ENCODE measurements at places on chromosomes 12 and 14.

DNA sequence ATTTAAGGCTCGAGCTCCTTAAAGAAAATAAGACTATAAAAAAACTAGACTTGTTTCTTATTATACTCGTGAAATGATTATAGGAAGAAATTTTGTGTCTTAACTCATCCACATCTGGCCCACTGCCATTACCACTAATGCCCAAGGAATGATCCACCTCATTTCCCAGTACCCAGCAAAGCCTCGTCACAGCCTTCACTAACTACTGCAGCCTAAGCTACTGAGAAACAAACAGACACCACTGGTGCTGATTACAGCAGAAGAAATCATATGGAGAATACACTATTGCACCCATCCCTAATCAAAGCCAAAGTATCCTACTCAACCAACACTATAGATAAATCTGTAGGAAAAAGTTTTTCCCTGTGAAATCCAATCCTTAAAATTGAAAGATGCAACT is 205.3 kb upstream of the NAV3 start:
- DNase-seq = no peak

DNA sequence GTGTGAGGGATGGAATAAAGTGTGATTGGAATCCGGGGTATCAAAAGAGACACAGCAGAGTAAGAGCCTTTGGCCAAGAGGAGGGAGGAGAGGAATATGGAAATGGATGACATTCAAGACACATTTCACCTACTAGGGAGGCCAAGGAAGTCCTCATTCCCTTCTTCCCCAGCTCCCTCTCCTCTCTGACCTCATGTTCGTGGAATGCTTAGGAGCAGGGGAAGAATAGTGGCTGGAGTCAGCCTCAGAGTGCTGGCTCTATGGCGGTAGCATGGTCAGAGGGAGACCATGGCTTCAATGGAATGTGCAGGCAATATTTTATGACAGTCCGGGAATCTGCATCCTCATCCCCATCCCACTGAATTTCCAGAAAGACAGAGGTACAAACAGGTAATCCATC is 196.6 kb downstream of the EGLN3 start:
- DNase-seq = no peak

DNA sequence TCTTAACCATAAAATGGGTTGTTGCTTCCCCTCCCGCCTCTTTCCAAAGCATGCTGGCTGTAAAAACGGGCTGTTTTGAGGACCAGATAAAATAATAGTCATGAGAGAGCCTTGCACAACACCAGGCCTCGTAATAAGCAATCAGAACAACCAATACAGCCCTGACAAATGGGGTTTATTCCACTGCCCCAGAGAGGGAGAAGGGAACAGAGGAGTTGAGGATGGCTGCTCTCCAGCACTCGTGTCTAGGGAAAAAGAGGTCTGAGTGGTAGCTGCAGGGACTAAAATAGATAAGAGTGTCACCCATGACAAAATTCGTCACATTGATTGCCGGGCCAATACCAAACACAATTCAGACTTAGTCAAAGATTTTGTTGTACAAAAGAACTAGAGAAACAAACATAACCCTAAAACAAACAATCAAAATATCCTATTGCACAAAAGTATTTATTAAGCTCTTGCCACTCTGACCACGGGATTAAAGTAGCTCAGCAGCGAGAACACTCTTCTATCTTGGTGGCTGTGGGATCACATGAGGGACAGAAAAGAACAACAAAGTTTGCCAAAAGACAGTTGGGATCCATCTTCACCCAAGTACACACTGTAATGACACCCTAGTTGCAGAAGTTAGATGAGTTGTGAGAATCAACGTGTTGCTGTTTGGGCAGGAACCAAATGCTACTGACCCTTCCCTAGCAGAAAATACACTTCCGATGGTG is 188.0 kb downstream of the FOXN3 start:
- no peak for DNase-seq

GRCh38 chr14:64518229-64518628 is 13.7 kb downstream of the ZBTB1 start:
- DNase-seq = no peak

GRCh38 chr14:94562022-94562421 is 780 bp downstream of the SERPINA4 start:
- DNase-seq = no peak

DNA sequence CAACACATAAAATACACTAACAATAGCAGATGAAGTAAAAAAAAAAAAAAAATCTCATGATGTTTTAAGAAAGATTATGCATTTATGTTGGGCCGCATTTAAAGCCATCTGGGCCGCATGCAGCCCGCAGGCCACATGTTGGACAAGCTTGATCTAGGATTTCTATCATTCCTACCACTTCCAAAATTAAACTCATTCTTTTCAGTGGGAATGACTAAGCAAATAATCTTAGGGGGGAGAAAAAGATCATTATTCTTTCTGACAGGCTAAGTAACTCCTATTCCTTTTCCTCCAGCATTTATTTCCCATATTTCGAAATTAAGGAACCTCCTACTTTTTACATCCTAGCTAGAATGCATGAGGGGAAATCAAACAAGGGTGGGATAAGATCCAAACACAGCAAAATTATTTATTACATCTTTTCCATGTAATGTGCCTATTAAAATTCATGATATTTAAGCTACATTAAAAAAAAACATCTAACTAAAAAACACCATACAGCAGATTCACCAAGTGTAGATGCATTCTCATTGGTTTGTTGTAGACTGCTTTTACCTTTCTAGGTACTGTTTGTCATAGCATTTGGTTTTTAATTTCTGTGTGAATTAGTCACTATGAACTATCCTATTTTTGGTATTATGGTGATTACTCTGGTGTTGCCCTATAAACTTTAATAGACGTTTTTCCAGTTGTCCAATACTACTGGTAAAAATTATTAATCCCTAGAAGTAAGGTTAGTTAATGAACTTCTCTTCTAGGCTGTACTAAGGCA is 76.1 kb downstream of the RASSF8 start:
- DNase-seq = no peak

DNA sequence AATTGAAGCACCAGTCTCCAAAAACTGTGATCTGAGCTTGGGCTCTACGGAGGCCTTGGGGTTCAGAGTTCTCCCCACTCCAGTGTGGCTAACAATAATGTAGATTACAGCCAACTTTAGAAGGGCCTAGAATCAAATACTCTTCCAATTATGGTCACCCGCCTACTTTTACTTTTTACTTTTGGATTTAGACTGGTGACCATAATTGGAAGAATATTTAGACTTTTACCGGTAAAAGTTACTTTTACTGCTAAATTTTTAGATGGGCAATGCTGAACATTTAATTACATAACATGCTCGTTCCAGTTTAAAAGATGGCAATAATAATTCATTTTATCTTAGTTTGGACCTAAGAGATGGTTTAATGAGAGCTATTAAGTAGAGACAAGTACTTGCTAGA is 39.2 kb downstream of the PPTC7 start:
- no peak for DNase-seq

DNA sequence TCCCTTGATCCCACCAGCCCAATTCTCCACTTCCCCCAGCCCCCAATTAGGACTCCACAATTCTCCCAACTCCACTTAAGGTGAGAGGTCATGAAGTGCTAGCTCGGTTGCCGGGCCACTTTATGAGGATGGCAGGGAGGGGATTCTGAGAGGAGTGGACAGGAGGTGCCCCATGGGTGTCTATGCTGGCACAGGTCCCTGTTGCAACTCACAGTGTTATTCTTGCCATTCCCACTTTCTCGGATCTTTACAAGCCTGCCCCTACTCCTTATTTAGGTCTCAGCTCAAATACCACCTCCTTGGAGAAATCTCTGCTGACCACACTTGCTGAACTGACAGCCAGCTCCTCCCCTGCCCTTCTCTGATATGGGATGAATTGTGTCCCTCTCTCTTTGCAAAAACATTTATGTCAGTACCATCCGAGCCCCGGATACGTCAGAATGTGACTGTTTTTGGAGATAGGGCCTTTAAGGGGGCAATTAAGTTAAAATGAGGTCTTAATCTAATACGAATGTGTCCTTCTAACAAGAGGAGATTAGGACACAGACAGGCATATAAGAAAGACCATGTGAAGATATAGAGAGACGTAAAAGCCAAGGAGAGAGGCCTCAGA is 4.2 kb upstream of the LGALS3 start:
- no peak for DNase-seq

- peak; percentile 35 for DNase-seq
Observed at GRCh38 chr12:10190558-10191388, 11.9 kb downstream of the TMEM52B start.

GRCh38 chr14:93811676-93812075 is 23.4 kb upstream of the PRIMA1 start:
- DNase-seq = no peak

DNA sequence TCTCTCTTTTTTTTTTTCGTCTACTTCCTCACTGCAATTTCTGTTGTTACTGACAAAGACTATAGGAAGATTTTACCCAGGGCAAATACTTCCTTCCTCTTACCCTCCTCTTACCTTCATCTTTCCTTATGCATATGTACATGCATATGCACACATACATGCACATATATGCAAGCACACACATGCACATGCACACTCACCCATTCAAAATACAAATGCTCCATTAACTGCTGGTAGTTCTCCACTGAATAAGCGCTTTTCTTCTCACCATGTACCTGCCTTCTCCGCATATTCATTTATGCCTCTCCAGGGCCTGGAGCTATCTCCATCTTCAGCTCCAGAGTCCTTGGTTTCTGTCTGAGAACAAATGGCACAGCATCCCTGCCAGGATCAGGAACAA is 632 bp downstream of the C12orf54 start:
- DNase-seq = no peak

DNA sequence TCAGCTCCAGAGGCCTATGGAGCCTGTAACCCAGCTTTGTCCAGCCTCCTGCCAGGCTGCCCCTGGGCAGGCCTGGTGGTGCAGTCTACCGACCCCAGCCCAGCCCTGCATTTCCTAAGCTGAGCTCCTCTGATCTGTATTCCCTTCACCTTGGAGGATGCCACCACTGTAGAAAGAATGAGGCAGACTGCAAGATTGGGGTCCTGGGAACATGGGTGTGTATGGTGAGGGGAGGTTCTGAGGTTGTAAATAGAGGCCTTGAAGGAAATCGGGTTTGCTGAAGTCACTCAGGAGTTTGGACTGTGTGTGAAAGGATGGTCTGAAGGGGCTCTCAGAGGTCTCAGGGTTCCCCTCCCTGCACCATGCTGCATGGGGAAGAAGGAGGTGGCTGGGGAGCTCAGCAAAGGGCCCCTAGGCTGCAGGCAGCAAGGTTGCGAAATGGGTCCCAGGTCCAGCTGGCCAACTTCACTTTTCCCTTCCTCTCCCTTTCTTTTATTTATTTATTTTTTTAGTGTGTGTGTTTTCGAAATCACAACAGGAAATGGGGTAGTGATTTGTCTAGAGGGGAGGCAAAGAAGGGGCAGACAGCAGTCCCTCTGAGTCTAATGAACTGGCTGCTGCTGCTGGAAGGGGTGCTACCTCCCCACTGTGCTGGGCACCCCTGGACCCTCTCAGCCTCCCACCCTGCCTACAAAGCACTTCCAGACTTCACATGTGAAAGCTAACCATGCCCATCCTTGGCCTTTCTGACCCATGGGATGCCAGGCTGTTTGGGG is 1.2 kb upstream of the LRP1-AS start:
- DNase-seq = no peak

DNA sequence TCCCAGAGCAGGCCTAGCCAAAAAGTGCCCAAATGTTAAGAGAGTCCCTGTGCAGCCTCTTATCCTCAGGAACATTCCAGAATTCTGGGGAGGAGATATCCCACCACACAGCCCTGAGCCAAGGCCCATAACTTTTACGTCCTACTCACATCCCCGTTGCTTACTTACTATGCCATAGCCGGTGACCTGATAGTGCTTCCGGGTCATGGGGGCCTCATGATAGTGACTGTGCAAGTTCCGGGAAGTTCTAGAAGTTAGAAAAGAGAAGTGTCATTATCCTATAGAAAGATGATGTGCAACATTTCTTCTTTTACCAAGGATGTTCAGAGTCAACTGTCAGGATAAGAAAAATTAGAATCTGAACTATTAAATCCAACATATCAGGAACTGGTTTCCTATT is 15.6 kb upstream of the NGB start:
- DNase-seq = no peak

DNA sequence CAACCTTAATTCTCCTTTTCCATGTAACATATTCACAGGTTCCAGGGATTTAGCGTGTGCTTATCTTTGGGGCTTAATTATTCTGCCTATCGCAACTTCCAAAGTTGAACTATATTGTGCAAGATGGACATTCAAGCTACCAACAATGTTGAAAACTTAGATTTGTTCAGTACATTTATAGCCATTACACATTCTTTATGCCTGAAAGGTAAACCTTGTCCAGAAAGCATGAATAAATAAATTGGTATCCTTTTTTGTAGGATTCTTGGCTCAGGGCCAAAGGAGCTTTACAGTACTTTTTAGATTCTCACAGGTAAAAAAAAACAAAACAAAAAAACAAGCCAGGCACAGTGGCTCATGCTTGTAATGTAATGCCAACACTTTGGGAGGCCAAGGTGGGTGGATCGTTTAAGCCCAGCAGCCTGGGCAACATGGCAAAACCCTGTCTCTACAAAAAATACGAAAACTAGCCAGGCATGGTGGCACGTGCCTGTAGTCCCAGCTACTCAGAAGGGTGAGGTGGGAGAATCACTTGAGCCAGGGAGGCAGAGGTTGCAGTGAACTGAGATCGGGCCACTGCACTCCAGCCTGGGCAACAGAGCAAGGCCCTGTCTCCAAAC is 3.3 kb downstream of the C12orf56 start:
- DNase-seq = no peak

Measured in activated T-cell treated with anti-CD3 and anti-CD28 coated beads for 48 hours (primary cell).